Kidney (tissue), 22 donors: ENCODE measurements at places on chromosomes 11 and 22.

DNA sequence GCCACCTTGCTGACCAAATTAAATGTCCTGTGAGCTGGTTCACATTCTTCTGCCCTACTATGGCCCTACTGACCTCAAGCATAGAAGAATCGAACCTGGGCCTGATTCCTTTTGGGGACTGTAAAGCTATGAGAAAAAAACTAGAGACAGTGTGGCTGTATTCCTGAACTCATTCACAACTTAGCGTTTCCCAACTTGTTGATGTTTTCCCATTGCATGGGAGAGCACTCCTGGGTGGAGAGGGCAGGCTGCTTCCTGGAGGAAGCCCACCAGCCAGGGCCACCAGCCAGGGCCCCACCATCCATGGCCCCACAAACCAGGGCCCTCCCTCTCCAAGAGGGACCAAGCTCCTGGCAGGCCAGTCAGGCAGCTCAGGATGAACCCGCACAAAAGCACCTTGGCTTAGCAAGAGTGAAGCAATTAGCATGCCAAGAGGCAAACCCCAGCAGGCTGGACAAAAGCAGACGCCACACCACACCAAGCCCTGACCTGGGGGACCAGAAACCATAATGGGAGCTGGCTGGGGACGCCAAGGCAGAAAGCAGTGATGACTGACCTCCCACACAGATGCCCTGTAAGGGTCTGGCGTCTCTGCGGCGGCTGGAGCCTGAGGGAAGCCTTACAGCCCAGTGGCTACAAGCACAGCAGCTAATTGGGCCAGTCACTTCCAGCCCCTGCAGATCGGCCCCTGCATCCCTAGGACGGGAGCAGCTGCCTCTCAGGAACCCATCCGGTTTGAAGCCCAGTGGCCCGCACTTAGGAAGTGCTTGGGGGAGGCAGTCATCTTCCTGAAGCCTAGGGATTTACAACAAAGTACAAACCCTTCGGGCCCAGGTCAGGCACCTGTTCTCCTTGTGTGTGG lies 2.1 kb downstream of the CERK start:
- no peak for DNase-seq

DNA sequence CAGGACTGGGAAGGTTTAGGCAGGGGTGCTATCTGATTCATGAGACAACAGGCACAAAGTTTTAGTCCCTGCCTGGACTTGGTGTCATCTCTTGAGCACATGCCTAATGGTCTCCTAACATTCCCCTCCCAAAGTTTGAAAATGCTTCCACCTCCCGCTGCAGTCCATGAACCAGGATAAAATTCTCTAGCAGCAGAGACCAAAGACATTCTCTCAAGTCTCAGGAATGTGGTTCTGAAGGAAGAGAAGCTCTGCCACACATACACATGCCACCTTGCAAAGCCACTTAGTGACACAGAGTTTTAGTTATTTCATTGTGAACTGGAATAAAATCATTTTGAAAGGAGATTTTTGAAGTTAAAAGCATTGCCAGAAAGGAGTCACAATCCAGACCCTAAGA lies 15.5 kb downstream of the OR51B6 start:
- no peak for DNase-seq

DNA sequence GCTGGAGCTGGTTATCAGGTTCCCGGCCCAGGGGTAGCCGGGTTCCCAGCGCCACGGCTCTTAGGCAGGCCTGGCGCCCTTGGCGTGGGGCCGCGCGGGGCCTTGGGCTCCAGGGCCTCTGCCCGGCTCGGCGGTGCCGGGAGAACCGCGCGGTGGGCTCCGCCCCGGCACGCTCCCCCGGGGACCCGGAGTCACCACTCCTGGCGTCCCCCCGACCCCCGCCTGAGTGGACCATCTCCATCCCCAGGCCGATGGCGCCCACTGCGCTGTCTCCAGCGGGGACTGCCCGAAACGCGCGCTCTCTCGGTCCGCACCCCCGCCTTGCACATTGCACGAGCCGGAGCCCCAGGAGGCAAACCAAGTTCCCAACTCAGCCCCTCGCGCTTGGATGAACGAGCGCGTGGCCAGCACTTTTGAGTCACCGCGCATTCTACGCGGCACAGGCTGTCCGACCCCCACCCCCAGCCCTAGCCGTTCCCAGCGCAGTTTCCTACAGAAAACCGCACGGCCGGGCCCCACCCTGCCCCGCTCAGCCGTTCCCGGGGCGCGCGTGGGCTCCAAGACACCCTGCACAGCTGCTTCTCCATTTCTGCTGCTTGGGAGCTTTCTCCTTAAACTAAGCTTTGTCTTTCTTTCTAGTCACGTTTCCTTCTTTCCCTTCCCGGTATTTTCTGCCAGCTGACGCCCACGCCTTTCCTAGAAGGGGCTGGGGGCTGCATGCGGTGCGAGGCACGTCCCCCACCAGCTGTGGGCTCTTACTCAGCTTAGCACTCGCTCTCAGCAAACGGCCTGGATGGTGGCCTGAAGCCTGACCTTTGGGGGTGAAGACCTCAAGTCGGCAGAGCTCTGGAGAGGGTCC lies 650 bp upstream of the CHID1 start:
- DNase-seq: peak; percentile 63

- DNase-seq: no peak
Observed at GRCh38 chr11:33187998-33188722, 26.9 kb upstream of the CSTF3 start.

- DNase-seq: peak; percentile 25
Observed at GRCh38 chr11:121417055-121417551, 35.0 kb upstream of the SORL1 start.

- DNase-seq: no peak
Observed at GRCh38 chr11:95792200-95792599, 1.9 kb downstream of the CEP57 start.

DNA sequence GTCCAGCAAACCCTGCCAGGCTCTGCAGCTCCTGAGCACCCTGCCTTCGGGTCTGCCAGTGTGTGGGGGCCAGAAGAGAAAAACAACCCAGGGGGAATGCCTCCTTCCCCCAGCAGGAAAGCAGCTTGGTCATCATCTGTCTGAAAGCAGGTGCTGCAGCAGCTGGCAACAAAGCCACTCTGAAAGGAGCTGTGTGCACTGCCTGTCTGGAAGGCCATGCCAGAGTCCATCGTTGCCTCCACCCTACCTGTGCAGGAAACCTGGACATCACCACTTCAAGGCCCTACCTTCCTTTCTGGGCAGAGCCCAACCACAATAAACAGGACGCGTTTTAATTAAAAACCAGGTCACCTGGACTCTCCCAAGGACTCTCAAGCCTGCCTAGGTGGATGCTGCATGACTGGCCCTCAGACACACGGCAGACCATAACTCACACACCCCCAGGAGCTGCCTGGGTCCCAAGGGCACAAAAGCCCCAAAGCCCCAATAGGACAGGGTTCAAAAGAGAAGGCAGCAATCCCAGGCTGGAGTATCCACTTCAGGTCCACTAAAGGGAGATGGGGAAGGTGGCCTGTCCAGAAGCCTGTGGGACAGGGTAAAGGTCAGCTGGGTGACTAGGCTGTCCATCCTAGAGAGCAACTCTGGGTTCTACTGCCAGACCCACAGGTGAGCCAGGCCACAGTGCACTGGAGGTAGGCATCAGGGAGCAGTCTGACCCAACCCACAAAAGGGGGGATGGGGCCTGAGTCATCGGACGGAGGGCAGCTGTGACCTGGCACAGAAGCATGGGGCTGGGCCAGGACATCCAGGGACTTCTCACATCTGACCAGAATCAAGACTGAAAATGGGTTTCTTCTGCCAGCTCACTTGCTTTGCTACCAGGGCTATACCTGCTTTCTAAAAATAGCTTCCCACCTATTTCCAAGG lies 6.1 kb downstream of the GNB1L start:
- no peak for DNase-seq

DNA sequence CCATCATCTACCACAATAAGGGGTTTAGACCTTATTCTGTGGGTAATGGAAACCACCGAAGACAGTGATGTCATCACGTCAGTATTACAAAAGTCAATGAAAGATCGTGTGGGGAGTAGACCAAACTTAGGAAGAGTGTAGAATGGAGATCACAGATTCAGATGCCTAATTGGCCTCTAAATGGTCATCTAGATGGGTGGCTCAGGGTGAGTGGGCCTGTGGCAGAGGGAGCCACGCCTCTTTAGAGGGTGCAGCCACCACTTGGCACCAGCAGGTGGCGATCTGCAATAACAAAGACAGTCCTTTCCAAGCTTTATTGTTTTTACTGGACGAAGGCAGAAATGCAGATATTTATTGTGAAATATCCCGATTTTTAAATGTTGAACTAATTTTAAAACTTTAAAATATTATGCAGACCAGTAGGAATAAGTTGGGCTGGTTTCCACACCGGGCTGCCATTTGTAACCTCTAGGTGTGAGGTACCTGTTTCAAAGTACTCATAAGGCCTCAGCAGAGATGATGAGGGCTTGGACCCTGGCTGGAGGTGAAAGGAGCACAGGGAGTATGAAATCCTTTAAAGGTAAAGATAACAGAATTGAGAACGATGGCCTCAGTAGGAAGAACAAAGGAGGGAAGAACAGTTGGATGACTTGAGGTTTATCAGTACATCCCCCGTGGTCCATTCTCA lies 222.0 kb downstream of the DBX1 start:
- peak; percentile 72 for DNase-seq

DNA sequence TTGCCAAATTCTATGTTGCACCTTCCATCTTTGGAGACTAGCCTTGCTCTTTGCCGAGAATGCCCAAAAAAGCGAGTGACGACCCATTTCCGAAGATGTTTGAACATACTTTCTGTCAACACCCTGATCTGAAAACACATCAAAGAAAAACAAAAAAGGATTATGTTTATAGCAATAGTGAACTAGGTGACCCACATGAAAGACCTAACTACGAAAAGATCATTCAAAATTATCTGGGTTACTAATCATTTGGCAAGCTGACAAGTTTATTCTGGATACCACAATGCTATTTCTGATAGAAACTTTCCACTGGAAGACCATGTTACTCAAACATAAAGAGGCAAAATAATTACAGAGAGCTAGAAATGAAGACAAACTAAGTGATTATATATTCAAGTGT lies 27.0 kb downstream of the KCNJ1 start:
- no peak for DNase-seq

GRCh38 chr22:44583854-44584253 lies 85.8 kb upstream of the RTL6 start:
- peak; percentile 54 for DNase-seq
